ENCODE measurements at places on chromosomes 13 and 19. TPM values are rescaled to one million over a fixed set of nuclear protein-coding genes. Genes with fewer than 3 reads are reported as not detected.
A peak's percentile ranks its signal among the peaks of the same experiment; 100 is the strongest.

The ICAM1 gene
- 46.4 TPM for total RNA-seq

The RPS28 gene
- total RNA-seq: 2,091 TPM

The NANOS3 gene
- 1.1 TPM for total RNA-seq

The ZNF333 gene
- 16.7 TPM for total RNA-seq

The ZNF230 gene
- total RNA-seq: 3.8 TPM

The KLK12 gene
- not detected for total RNA-seq

The ZNF471 gene
- total RNA-seq: 0.24 TPM

The SHISA7 gene
- total RNA-seq: not detected

The ANGPTL4 gene
- 2.9 TPM for total RNA-seq

The NRTN gene
- 0.22 TPM for total RNA-seq

The NHLRC3 gene
- total RNA-seq: 15.2 TPM

DNA sequence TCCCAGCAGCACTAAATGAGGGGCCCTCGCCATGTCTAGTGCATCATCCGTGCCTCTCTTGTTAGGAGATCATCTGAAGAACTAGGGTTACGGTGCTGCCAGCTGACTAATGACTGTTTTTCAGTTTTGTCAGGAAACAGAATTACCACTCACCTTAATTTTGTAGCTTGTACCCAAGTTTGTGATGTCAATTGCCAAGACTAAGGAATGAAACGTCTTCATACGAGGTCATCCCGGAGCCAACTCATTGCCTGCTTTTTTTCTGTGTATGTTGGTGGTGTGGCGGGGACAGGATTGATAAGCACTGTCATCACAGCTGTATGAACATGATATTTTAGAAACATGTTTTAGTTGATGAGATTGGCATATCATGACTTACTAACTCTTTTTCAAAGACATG is 100.6 kb downstream of the TNFRSF19 start:
- DNase-seq: no peak

GRCh38 chr13:75013818-75014217 is 468.2 kb downstream of the TBC1D4 start:
- DNase-seq: no peak

- no peak for DNase-seq
These were observed 1.7 kb downstream of the B3GNT8 start for GRCh38 chr19:41425174-41426115.

DNA sequence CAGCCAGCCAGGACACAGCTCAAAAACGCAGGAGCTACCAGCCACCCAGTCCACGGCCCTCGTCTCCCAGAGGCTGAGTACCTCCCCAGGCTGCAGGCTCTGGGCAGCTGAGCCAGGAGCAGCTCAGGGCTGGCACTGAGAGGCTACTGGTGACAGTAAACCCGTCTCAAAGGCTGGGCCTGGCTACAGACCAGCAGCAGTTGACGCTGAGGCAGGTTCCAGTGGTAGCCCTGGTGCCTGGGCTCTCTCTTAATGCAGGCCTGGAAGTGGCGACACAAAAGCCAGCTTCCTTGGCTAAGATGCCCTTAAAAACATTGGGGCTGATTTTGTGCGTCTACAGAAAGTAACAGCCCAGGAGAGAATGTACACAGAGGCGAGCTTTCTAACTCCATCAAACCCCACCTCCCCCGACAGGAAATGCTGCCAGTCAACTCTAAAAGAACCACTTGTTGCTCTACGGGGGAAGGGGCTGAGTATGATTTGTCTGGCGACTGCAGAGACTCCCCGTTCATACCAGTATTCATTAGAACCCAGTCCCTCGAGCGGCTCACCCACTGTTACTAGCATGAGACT is 126.3 kb downstream of the STK24 start:
- peak; percentile 45 for DNase-seq

DNA sequence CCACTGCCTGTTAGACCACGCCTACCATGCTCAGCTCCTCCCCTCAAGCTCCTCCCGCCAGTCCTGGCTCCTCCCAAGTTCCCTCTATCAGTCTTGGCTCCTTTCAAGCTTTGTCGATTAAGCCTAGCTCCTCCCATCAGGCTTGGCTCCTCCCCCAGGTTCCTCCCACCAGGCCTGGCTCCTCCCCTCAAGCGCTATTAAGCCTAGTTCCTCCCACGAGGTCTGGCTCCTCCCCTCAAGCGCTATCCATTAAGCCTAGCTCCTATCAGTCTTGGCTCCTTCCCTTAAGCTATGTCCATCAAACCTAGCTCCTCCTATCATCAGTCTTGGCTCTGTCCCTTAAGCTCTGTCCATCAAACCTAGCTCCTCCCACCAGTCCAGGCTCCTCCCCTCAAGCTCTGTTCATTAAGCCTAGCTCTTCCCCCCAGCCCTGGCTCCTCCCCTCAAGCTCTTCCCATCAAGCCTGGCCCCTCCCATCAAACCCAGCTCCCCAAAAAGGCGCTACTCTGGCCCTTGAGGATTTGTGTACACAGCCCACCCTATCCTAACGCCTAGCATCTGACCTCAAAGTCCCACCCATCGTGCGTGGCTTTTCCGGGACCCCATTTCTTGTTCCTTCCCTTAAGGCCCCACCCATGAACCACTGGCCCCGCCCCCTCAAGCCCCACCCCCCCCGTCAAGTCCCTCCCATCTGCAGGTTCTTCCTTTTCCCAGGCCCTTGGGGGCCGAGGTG is 10.0 kb downstream of the CAMSAP3 start:
- DNase-seq: peak; percentile 49

- peak; percentile 14 for DNase-seq
These were observed 44.9 kb upstream of the ZNF91 start for GRCh38 chr19:23440207-23440606.

GRCh38 chr19:35352448-35353304 is 5.0 kb downstream of the FFAR1 start:
- peak; percentile 84 for DNase-seq

DNA sequence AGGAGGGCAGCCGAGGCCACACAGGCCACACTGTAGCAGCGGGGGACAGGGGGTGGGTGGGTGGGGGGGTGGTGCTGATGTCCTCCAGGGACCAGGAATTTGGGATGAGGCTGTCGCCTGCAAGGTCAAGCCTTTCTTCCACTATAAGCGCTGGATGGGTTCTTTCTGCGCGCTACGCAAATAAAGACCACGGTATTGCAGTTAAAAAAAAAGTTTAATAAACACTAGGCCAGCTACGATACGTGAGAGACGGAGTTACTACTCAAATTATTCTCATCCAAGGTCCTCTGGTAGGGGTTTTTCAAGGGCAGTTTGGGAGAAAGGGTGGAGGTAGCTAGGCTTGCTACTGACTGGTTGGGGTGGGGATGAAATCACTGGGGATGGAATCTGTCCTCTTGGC is 508 bp upstream of the ZNF44 start:
- DNase-seq: no peak

DNA sequence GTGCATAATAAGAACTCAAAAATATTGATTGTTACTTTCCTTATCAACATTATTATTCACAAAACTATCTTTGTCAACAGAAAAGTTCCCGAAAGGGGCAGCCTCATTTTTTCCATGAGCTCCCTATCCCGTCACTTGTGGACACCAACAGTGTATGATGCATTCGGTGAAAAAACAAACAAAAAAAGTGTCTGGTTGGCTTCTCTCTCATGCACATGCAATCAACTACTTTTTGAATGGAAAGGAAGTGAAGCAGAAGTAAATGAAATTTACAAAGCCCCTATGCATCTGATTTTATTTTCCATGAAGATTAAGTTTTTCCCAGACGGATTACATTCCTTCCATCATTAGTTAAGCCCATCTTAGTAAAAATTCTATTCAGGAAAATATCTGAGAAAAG is 526.9 kb downstream of the RFC3 start:
- no peak for DNase-seq

- no peak for DNase-seq
These were observed 87.9 kb upstream of the ZNF507 start for GRCh38 chr19:32257326-32258073.

DNA sequence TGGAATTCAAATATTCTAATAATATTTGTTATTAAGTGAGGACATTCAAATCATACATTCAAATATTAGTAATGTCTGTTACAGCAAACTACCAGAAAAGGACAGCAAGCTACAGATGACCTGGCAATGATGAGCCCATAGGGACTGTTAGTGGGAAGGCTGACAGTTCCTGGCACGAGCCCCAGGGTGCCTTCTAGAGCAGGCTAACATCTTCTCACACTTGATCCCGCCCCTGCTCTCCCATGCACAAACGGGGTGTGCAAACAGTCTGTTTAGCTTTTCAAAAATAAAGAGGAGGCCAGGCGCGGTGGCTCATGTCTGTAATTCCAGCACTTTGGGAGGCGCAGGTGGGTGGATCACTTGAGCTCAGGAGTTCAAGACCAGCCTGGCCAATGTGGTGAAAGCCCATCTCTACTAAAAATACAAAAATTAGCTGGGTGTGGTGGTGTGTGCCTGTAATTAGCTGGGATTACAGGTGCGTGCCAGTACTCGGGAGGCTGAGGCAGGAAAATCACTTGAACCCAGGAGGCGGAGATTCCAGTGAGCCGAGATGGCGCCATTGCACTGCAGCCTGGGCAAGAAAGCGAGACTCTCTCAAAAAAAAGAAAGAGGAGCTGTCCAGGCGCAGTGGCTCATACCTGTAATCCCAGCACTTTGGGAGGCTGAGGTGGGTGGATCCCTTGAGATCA is 9.6 kb upstream of the GARRE1 start:
- no peak for DNase-seq

- DNase-seq: no peak
These were observed 91.4 kb downstream of the RBM26 start for GRCh38 chr13:79314652-79315051.

- no peak for DNase-seq
These were observed 145.9 kb downstream of the NUFIP1 start for GRCh38 chr13:44843403-44843802.

GRCh38 chr19:48510421-48511268 is 990 bp downstream of the LMTK3 start:
- DNase-seq: peak; percentile 83

- peak; percentile 47 for DNase-seq
These were observed 3.6 kb downstream of the FAM187B start for GRCh38 chr19:35224681-35225571.

GRCh38 chr13:59398127-59398526 is 765.6 kb downstream of the DIAPH3 start:
- DNase-seq: no peak

- DNase-seq: no peak
These were observed 1563.2 kb upstream of the MIR17HG start for GRCh38 chr13:89784161-89784809.

GRCh38 chr19:33463199-33463598 is 58.4 kb downstream of the PEPD start:
- no peak for DNase-seq

GRCh38 chr19:30806311-30806710 is 434.1 kb downstream of the ZNF536 start:
- no peak for DNase-seq

- DNase-seq: no peak
These were observed 151.7 kb upstream of the TSHZ3 start for GRCh38 chr19:31500946-31501345.

DNA sequence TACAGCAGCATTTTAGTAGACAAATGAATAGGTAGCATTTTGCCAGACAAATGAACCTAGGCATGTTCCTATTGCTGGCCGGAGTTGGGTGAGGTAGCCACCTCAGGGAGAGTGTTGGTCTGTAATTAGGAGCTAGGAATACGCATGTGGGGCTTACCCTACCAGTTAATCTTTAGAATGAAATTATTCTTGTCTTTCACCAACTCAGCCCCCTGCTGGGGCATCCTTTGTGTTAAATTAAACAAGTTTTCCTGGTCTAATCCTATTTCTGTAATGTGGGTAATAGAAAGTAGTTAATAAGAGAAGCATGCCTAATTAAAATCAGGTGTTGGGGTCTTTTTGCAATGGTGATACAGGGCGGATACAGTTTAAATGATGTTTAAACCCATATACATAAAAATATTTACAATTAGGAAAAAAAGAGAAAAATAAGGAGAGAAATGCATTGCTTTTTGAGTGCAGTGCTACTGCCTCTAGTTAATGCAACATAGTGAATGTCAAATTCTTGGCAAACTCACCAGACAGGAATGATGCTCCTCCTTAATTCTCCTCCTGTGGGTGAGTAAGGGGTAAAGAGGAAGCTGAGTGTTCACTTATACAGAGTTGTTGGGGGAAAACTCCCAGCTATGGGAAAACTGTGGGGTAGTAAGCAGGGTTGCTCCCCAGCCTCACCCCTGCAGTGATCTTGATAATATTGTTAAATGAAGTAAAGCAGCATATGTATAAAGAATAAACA is 276.4 kb upstream of the EDNRB start:
- DNase-seq: no peak

DNA sequence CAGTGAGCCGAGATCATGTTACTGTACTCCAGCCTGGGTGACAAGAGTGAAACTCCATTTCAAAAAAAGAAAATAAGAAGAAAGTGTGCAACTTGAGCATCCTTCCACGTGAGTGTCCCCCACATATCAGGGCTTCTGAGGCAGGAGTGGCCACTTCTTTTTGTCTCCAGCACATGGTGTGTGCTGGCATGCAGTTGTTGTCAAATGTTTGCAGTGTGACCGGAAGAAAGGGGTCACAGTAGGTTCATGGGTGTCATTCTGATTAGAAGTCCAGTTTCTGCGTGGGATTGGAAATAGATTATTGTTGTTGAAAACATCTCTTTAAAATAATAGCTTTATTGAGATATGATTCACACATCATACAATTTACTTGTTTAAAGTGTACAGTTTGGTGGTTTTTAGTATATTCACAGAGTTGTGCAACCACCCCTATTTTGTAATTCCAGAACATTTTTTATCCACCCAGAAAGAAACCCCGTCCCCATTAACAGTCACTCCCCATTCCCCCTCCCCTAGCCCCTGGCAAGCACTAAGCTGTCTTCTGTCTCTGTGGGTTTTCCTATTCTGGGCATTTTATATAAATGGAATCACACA is 2.2 kb downstream of the CRTC1 start:
- no peak for DNase-seq

DNA sequence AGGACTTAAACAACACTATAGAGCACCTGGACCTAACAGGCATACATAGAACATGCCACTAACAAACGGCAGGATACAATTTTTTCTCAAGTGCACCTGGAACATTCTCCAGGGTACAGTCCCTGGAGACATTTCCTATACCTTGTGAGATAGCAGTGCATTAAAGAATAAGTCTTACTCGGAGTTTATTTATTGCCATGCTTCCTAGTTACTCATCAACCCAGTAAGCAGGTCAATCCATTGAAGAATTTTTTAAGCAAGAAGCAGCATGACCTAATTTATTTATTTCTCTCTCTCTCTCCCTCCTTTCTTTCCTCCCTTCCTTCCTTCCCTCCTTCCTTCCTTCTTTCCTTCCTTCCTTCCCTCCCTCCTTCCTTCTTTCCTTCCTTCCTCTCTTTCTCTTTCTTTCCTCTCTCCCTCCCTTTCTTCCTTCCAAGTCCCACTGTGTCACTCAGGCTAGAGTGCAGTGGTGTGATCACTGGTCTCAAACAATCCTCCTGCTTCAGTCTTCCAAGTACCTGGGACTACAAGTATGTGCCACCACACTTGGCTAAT is 6.6 kb upstream of the TFDP1 start:
- DNase-seq: no peak

- peak; percentile 51 for DNase-seq
These were observed 13.4 kb downstream of the RASL11A start for GRCh38 chr13:27283906-27284493.

All from activated CD4-positive, alpha-beta memory T cell treated with anti-CD3 and anti-CD28 coated beads for 36 hours (primary cell).